ENCODE measurements at places on chromosomes 3 and 15.

DNA sequence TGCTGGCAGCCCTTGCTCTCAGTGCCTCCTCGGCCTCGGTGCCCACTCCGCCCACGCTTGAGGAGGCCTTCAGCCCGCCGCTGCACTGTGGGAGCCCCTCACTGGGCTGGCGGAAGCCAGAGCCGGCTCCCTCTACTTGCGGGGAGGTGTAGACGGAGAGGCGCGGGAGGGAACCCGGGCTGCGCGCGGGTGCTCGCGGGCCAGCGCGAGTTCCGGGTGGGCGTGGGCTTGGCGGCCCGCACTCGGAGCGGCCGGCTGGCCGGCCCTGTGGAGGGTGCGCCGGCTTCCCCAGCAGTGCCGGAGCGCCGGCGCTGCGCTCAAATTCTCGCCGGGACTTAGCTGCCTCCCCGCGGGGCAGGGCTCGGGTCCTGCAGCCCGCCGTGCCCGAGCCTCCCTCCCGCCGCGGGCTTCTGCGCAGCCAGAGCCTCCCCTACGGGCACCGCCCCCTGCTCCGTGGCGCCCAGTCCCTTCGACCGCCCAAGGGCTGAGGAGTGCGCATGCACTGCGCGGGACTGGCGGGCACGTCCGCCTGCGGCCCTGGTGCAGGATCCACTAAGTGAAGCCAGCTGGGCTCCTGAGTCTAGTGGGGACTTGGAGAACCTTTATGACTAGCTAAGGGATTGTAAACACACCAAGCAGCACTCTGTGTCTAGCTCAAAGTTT, 231.5 kb downstream of the EFHB start:
- DNase-seq = no peak

GRCh38 chr3:133833880-133834620, 28.4 kb downstream of the SRPRB start:
- DNase-seq = no peak

GRCh38 chr3:84977021-84977420, 18.2 kb downstream of the CADM2 start:
- no peak for DNase-seq

DNA sequence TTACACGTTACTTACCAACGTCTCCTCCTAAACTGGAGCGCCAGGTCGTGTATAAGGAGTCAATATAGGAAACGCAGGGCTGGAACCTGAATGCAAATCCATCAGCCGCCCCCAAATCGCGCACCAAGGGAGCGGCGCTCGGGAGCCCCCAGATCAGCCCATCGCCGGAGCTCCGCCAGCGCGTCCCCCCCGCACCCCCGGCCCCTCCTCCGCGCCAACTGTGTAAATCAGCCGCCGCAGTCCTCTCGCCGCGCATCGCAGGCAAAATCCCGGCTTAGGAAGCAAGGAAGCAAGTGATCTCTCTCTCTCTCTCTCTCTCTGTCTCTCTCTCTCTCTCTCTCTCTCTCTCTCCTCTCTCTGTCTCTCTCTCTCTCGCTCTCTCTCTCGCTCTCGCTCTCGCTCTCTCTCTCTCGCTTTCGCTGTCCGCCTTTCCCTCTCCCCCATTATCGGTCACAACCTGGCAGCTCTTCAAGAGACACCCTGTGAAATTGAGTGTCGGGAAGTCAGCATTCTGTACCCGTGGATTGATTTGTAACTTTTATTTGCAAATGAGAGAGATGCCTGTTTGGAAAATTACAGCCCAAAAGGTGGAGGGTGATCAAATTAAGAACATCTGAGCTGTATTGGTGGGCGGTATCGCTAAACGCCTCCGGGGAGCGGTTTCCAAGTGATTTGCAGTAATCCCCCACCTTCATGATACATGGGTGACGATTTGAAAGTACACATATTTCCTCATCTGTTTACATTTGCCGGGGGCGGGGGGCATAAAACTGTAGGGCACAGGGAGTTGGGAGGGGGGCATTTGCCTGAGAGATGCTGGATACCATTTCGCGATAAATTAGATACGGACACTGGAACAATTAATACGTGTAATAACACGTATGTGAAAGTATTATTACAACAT, 645 bp upstream of the SLITRK3 start:
- no peak for DNase-seq

DNA sequence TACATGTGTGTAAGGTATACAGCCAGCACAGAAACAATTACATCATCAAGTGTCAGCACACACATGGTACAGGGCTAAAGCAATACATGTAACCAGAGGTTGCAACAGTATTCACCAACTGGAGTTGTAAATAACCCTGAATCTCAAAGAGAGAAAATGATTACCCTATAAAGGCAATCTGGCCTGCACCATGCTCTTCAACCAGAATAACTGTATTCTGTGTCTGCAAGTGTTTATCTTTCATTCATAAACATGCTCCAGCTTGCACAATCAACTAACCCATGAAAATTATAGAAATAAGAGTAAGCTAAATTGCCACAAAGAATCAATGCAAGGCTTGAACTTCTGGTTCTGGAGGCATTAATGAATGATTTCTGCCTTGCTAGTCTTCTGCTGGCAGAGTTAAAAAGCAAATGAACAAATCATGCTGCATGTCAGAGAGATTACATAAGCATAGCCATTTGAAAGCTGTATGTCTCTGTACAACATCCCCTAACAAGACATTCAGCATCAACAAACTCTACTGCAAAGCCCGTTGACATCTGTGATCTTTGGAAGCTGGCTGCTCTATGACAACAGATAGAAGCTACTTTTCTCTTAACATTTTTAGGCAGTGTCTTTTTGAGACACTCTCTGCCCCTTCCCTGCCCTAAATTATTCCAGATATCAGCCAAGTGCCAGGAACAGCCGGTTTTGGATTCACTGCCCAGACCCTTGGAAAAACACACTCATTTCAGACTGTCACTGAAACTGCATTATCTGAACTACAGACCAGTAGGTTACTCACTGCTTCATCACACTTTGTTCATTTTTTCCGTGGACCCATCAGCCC, 871.0 kb downstream of the OTOL1 start:
- no peak for DNase-seq

DNA sequence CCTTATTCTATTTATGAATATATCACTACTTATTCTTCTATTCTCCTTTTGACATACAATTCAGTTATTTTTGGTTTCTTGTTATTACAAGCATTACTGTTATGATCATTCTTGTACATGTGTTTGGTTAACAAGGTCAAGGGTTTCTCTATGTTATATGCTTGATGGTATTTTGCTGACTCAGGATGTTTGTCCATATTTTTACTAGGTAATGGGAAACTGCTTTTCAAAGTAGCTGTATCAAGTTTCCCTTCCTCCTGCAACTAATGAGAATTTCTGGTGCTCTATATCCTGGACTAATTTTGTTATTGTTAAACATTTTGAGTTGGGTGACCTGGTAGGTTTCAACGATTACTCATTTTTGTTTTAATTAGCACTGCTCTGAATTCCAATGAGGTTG, 841.0 kb downstream of the OTOL1 start:
- DNase-seq = no peak

GRCh38 chr3:9690451-9691450, 12.9 kb upstream of the CPNE9 start:
- no peak for DNase-seq

DNA sequence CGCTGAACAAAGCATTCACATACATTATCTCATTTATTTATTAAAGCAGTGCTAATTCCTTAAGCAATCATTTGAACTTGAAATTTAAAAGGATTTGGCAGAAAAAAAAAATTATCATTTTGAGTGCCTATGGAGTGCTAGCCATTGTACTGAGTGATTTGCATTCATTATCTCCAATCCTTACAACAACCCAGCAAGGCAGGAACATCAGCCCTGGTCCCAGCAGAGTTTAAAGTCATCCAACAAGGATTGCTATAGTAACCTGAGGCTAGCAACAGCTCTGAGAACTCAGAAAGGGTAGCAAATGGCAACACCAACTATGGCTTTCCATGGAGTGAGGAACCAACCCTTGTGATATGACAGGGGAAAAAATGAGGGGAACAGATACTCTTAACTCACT, 237.6 kb upstream of the SETMAR start:
- DNase-seq = no peak

GRCh38 chr3:1953536-1953935, 145.1 kb upstream of the CNTN4 start:
- DNase-seq = no peak
